ENCODE measurements at places on chromosomes 4 and X. TPM values are rescaled to one million over a fixed set of nuclear protein-coding genes. Genes with fewer than 3 reads are reported as not detected.

The SPACA5B gene
- not detected for polyA plus RNA-seq

The ENAM gene
- polyA plus RNA-seq, result 1.3 TPM

The HS3ST1 gene
- 0.15 TPM for polyA plus RNA-seq

The CFP gene
- 3.1 TPM for polyA plus RNA-seq

The REPS2 gene
- 2.1 TPM for polyA plus RNA-seq

The RASL11B gene
- 0.46 TPM for polyA plus RNA-seq

The GNRHR gene
- polyA plus RNA-seq, result 0.12 TPM

The VSIG4 gene
- not detected for polyA plus RNA-seq

The ZCCHC12 gene
- not detected for polyA plus RNA-seq

The FRMD7 gene
- not detected for polyA plus RNA-seq
